ENCODE measurements at places on chromosomes 3 and 15. TPM values are rescaled to one million over a fixed set of nuclear protein-coding genes. Genes with fewer than 3 reads are reported as not detected.

The SAMMSON gene
- not detected for polyA plus RNA-seq

The PARP15 gene
- polyA plus RNA-seq: 0.27 TPM

The HRG gene
- polyA plus RNA-seq: 2.4 TPM

DNA sequence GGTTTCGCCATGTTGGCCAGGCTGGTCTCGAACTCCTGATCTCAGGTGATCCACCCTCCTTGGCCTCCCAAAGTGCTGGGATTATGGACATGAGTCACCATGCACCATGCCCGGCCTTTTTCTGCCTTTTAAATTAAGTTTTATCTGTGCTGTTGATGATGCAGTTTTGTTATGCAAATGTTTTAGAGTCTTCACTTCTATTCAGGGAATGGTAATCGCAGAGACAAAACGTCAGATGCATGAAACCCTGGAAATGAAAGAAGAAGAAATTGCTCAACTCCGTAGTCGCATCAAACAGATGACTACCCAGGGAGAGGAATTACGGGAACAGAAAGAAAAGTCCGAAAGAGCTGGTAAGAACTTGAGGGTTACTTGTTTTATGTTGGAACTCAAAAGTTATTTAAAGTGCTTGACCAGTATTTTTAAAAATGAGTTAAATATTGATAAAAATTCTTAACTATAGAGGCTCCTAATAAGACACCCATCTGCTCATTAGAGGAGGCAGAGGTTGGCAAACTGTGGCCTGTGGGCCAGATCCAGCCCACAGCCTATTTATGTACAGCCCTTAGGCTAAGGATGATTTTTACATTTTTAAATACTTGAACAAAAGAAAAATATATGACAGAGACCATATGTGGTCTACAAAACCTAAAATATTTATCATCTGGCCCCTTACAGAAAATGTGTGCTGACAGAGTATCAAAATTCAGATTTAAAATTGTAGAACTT, 127.8 kb upstream of the LRRFIP2 start:
- no peak for DNase-seq

GRCh38 chr15:83992324-83993031, 243.1 kb upstream of the GOLGA6L4 start:
- DNase-seq: no peak
